CD4-positive, alpha-beta T cell (primary cell): ENCODE measurements at places on chromosomes 16 and 17.

- DNase-seq = no peak
Measured at GRCh38 chr17:11601661-11602060, 3.4 kb downstream of the DNAH9 start.

DNA sequence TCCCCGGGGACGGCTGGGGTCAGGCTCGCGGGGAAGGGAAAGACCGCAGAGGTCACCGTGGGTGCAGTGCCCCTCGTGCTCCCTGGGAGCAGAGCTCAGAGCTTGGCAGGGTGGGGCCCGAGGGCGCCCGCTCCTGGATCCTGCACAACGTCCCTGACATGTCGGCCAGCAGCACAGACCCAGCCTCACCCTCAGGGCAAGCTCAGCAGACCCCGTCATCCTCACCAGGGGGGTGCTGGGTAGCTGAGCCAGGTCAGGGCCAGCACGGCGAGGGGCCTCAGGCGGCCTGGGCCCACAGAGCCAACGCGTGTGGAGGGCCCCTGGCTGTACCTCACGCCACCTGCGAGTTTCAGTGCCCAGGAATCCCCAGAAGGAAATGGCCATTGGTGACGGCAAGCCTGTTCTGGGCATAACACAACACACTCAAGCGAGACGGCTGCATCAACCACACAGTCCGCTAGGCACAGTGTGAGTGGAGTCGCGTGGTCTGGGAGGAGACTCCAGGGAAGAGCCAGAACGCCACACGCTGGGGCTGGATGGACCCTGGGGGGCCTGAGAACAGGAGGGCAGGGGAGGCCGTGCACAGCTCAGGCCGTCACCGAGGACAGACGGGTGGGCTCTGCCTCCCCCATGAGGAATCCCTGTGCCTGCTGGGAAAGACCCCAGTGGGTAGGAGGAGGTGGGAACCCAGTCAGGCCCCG lies 60.3 kb downstream of the ZNF778 start:
- DNase-seq = no peak

GRCh38 chr17:63398680-63399079 lies 47.4 kb downstream of the CYB561 start:
- DNase-seq = no peak

GRCh38 chr17:40901981-40902474 lies 17.0 kb upstream of the KRT20 start:
- DNase-seq = no peak

DNA sequence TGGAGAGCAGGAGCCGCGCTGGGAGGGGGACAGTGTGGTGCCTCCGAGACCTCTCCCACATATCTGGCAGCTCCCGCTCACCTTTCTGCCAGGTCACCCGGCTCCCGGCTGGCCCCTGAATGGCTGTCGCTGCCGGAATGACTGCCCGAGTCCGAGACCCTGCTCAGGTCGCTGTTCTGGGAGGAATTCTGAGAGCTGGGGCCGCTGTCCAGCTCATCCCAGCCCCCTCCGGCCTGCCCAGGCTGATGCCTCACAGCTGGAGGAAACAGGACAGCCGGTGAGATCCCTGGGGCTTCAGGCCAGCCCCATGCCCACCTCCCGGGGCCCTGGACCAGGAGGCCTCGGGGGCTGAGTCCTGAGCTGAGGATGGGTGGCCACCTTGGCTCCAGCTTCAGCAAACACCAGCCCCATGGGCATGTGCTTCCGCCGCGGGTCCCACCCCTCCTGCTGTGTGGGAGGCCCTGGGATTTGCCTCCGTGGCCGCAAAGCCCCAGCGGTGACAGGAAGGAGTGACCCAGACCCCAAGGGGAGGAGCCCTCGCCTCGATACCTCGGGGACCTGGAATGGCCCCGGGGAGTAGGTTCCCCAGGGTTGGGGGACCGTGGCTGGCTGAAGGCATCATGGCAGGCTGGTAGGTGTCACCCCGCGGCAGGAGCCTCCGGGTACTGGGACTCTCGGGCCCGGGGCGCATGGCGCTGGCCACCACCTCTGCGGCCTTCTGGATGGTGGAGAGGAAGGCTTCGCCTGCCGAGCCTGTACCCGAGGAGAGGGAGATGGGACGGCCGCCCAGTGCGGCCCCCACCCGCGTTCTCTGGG lies 6.9 kb downstream of the TEPSIN start:
- no peak for DNase-seq

DNA sequence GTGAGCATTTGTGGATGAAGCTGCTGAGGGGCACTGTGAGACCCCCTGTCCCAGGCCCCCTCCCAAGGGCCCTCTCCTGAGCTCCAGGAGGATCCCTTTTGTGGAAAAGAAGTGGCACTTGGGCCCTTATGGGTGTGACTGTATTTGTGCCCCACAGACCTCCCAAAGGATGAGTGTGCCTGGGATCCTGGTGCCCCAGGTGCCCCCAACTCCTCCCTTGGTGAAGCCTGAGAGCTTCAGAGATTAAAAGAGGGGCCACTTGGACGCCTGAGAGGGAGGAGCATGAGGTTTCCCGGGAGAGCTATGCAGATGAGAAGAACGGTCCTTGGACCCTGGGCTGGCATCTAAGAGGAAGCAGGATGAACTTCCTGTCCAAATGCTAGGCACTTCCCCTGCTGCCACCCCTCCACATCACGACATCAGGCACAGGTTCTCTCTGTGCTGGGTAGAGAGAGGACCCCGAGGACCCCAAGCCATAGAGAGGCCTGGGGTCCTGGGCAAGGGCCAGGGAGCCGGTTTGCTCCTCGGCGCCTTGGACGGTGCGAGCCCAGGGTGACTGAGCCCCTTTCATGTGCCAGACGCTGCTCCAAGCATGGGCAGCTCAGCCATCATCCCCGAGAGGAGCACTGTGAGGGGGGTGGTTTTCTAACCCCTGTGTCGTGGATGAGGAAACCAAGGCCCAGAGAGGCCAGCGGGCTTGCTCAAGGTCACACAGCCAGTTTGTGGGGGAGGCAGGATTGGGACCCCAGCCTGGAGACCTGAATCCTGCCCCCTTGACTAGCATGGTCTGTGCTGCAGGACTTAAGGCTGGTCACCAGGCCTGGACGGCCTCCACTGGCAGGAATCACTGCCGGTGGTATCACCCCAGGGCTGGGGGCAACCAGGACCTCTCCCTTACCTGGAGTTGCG lies 5.6 kb upstream of the ADAM11 start:
- no peak for DNase-seq

GRCh38 chr16:35200662-35201061 lies 1741.2 kb downstream of the TP53TG3F start:
- DNase-seq = no peak

GRCh38 chr16:77511053-77511452 lies 76.2 kb upstream of the ADAMTS18 start:
- DNase-seq = no peak

DNA sequence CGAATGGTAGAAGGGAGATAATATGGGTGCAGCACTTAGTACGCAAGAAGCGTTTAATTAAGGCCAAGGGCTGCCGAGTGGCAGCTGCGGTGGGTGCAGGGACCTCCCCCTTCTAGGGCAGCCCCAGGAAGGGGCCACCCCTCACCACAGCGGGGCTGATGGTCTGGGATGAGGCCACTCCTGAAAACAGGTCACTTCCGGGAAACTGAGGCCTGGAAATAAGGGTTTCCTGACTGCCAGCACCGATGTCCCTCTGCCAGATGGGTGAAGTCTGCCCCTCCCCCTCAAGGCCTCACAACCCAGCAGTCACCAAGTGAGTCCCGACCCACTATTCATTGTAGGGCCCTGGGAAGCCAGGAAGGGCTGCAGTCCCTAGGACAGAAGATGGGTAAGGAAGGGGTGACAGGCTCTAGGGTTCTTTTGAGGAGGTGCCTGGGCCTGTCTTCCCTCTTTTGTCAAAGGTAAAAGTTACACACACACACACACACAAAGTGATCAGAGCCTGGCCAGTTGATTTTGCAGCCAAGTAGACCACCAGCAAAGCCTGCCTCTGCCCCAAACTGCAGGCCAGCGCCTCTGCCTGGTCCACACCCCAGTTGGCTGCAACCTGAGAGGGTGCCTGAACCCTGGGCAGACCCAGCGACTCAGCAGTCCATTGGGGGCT lies 12.5 kb downstream of the SREBF1 start:
- no peak for DNase-seq

- DNase-seq = no peak
Measured at GRCh38 chr16:22366889-22367288, 7.5 kb downstream of the CDR2 start.

- DNase-seq = no peak
Measured at GRCh38 chr16:7303660-7304200, 28.9 kb upstream of the RBFOX1 start.

DNA sequence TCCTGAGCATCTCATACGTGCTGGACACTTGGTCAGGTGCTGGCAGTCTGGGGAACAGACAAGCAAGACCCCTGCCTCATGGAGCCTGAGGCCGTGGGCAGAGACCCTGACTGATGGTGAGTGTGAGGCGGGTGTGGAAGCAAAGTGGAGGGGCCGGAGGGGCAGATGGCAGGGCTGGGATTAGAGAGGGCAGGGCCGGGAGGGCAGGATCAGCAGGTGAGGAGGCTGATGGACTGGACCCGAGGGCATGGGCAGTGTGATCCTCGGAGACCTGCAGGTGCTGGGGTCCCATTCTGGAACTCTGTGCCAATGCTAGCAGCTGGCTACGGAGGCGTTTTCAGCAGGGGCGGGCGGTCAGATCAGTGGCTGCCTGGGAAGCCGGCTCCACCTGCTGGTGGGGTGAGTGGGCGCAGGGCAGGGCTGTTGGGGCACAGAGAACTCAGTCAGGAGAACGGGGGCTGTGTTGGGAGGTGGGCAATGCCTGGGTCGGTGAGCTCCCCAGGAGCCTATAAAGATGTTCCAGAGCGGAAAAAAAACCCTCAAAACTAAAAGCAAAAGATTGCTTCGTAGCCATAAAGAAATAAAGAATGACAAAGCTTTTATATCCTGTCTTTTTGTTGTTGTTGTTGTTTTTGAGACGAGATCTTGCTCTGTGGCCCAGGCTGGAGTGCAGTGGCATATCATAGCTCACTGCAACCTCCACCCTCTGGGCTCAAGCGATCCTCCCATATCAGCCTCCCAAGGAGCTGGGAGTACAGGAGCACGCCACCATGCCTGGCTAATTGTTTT lies 8.9 kb upstream of the C16orf74 start:
- DNase-seq = peak; percentile 27

GRCh38 chr17:33633446-33633845 lies 340.4 kb upstream of the ASIC2 start:
- DNase-seq = no peak

DNA sequence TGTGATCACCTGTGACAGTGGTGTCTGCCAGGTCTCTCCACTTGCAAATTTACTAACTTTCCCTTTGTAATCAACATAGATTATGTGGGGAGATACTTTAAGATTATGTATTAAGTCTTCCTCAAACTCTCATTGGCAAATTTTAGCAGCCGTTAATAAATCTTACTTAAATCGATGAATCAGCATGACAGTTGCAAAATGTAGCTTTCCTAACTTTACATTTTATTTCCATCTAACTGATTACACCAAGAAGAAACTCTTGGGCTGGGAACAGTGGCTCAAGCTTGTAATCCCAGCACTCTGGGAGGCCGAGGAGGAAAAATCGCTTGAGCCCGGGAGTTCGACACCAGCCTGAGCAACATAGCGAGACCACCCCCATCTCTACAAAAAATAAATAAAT lies 23.3 kb upstream of the CPNE2 start:
- DNase-seq = no peak

- no peak for DNase-seq
Measured at GRCh38 chr16:10970065-10970464, 25.7 kb downstream of the CLEC16A start.

DNA sequence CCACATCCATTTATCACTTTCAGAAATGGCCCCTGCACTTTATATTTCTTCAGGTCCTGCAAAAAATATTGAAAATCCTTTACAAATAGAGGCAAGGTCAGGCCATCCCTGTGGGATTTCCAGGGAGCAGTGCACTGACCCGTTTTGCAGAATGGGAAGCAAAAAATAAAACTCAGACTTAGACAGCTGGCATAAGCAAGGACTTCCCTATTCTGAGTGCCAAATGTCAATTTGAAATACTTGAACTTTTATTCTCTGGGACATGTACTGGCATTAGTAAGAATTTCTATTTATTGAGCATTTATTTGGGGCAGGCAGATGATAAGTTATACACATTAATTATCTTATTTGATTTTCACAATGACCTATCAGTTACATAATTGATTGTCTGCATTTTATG lies 32.4 kb downstream of the PRKCB start:
- DNase-seq = no peak

- DNase-seq = no peak
Measured at GRCh38 chr17:34711646-34712045, 132.3 kb downstream of the TMEM132E start.

DNA sequence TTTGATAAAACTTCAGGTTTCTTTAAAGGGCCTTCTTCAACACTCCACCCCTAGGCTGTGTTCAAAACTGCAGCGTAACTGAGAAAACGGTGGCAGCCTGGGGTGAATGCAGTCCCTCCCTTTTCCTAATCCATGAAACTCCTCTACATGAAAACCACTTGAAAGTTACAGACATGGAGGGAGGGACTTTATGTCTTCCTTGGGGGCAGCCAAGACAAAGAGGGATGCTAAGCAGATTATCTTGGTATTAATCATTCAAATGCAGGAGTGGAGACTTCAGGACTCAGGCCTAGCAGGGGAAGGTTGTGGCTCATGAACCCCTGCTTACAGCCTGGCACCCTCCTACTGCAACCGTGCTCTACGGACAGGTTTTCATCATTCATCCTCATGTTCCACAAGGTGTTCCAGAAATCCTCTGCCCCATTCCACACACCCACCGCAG lies 46.8 kb downstream of the RNF112 start:
- no peak for DNase-seq

DNA sequence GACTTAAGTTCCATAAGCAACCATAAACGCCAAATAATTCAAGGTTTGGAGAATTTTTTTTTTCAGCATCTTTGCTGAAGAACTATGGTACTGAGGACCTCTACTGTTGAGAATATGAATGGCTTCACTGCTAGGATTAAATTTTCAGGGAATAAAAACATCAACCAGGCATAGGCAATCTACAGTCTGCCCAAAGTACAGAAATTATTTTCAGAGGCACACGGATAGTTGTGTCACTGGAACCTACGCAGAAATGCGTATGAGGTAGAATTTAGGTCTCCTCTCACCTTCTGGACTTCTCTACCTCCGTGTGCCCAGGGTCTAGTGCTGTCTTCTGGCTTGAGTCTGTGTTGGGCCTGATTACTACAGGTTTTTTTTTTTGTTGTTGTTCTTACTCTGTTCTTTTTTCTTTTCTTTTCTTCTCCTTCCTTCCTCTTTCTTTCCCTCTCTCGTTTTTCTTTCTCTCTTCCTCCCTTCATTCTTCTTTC lies 39.7 kb downstream of the NACA2 start:
- no peak for DNase-seq

- no peak for DNase-seq
Measured at GRCh38 chr16:47046726-47047523, 73.5 kb upstream of the DNAJA2 start.

DNA sequence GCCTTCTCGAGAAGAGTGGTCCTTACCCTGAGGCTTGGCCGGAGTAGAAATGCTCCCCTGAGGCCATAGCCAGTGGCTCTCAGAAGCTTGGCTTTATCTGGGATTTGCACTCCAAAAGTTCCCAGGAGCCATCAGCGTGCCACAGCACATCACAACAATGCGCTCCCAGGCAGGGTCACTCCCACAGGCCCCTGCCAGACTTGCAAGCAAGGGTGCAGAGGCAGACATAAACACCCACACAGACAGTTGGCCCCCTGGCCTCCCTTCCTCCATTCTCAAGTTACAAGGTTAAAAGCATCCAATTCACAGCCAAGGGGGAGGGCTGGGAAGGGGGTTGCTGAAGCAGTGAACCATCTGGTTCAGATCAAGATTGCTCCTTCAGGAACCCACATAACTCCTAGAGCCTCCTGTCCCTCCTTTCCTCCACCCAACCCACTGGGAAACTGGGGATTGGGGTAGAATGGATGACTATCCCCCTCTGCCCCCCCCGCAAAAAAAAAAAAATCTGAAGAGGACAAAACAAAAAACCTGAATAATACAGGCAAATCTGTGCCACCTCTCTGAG lies 1.8 kb downstream of the ST3GAL2 start:
- peak; percentile 23 for DNase-seq

- DNase-seq = no peak
Measured at GRCh38 chr16:67442581-67443255, 11.8 kb downstream of the HSD11B2 start.
